ENCODE measurements at places on chromosomes 1 and 21.
A peak's percentile ranks its signal among the peaks of the same experiment; 100 is the strongest.

GRCh38 chr1:64959986-64960385, 6.4 kb downstream of the JAK1 start:
- no peak for DNase-seq

DNA sequence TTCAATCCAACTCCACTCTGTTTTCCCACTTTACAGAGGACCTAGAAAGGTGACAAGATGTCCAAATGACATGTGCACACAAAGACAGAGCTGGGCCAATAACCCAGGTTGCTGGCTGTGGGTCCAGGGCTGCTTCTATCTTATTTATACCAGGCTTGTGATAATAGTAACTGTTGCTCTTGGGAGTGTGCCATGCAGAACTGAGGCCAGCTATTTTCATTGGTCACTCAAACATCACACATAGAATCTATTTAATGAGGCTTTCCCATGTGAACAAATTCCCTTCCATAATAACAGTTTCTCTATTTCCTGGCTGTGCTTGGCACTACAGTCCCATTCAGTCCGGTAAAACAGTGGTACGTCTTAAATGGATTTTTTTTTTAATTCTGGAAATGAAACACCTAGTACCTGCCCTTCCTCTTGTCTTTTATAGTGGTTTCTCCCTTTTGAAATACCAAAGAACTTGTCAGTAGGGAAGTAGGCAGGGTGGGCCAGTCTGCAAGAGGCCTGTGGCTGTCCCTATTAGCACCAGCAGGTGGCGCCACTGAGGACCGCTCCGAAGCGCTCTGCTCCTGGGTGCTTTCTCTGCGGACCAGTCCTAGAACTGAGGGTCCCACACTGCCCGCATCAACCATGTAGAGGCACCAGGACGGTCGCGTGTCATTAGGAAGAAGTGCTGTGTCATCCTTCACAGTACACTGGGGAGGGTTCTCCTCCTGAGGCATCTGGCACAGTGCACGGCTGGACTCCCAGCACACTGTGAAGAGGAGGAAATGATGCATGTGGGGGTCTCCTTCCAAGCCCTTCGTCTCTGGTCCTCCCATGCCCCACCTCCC, 52.1 kb downstream of the GPR161 start:
- peak; percentile 20 for DNase-seq

DNA sequence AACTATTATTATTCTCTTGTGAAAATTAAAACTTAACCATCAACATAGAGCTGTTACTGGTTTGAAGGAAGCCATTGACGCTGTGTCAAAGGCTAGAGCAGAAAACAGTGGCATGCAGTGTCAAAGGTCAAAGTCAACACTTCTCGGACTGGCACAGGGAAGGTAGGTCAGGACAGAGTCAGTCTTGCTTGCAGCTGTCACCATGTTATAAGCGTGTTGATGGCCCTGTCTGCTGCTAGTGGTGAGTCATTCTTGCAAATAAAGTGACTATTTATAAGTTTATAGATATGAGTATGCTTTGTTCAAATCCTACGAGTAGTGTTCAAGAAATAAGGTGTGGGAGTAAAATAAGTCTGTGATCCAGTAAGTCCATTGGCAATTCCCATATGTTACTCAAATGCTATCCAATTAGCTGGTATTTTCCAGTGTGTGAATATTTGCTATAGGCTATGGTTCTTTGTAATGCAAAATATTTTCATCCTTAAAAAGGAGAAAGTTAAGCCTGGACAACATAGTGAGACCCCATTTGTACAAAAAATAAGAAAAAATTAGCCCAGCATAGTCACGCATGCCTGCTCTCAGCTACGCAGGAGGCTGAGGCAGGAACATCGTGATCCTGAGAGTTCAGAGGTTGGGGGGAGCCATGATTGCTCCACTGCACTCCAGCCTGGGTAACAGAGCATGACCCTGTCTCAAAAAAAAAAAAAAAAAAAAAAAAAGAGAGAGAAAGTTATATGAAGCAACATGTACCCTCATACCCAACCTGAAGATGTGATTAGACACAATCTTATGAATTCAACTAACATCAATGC, 26.3 kb upstream of the TINAGL1 start:
- DNase-seq, result no peak

DNA sequence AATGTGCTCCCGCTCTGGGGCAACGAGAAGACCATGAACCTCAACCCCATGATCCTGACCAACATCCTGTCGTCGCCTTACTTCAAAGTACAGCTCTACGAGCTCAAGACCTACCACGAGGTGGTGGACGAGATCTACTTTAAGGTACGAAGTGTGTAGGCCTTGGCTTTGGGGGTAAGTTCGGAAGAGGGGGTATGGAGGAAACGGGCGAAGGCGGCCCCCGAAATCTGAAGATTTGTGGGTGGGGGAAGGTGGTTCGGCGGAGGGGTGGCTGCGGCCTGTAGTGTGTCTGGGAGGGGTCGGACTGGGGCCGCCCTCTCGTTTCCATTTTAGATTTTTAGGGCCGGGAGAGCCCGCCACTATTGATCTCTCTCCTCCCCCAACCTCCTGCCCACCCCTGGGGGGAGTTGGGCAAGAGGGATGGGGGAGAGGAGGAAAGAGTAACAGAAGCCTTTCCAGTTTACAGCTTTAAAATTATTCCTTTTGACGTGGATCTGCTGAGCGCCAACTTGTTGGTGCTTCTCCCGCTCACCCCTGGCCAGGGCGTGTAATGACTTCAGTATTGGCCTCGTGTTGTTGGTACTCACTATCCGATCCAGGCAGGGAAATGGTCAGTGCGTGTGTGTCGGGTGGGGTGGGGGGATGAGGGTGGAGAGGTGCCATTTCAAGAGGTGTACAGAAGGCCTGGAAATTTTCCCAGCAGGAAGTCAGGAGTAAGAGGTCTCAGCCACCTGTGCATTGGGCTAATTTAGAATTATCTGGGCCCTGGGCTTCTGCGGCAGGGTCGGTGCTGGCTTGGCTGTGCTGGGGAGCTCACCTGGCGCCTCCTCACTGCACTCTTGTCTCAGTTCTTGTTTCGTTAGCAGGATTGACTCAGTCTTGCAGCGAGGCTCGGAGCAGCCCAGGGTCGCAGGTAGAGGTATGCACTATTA, 880 bp downstream of the PRPF38B start:
- no peak for DNase-seq

DNA sequence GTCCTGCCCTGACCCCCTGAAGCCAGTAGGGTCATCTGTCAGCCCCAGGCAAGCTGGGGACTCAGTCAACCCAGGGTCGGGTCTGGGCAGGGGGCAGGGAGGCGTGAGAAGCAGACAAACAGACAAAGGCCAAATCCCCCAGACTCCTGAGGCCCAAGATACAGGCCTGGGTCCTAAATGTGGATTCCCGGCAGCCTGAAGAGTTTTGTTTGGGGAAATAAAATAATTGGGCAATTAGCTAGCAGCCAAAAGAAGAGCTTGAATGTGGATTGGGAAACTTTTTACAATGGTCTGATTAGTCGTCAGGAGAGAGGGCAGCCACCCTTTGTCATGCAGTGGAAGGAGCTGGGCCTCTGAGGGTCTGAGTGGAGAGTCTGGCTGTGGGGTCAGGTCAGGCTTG, 4.5 kb upstream of the LEFTY2 start:
- DNase-seq, result no peak

- DNase-seq, result no peak
Observed at GRCh38 chr1:59502009-59502691, 205.3 kb downstream of the FGGY start.

GRCh38 chr1:2080140-2080539, 29.9 kb downstream of the PRKCZ start:
- no peak for DNase-seq
